ENCODE measurements at places on chromosomes 12 and 14.
A peak's percentile ranks its signal among the peaks of the same experiment; 100 is the strongest.

DNA sequence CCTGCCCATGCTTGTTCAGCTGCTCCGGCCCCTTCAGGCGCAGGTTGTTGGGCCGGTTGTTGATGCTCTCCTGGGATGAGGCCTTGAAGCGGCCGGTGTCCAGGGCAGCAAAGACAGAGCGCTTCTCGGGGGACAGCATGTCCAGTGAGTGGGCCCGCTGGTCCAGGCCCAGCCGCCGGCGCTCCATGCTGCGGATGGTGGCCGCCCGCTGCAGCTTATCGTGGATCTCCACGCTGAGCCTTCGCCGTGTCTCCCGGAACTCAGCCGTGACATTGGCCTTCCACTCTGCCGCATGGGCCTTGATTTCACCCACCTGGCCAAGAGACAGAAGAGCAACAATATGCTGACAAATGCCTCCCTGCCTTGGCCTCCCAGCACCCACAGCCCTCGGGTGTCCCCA lies 137.2 kb downstream of the KCNK10 start:
- DNase-seq, result no peak

DNA sequence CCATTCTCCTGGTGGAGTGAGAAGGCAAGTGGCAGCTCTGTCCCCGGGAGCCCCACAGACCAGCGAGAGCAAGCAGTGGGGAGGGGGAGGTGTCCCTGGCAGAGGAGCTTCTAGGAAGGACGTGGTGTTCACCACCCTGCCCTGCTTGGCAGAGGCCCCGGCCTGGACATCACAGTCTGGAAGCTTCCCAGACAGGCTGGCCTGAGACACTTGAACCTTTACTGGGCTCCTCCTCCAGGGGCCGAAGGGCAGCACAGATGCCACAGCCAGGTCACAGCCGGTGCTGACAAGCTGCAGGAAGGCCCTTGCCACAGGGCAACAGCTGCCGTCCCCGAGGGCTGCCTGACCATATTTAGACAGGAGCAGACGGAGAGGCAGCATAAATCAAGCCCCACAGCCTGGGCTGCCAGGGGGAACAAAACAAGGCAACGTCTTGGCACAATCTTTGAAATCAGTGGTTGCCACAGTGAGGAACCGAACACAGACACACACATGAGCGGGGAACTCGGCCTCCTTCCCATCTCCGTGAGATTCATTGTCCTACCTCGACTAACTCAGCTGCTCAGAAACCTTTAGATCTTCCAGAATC lies 28.5 kb downstream of the PRIMA1 start:
- no peak for DNase-seq

GRCh38 chr12:53941750-53942149 lies 3.1 kb downstream of the HOXC13 start:
- DNase-seq, result no peak

DNA sequence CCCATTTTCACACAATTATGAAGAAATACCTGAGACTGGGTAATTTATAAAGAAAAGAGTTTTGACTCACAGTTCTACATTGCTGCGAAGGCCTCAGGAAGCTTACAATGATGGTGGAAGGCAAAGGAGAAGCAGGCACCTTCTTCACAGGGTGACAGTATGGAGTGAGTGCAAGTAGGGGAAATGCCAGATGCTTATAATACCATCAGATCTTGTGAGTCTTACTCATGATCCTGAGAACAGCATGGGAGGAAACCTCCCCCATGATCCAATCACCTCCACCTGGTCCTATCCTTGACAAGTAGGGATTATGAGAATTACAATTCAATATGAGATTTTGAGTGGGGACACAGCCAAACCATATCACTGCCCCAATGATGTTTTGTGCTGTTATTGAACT lies 189.3 kb upstream of the CRY1 start:
- no peak for DNase-seq

DNA sequence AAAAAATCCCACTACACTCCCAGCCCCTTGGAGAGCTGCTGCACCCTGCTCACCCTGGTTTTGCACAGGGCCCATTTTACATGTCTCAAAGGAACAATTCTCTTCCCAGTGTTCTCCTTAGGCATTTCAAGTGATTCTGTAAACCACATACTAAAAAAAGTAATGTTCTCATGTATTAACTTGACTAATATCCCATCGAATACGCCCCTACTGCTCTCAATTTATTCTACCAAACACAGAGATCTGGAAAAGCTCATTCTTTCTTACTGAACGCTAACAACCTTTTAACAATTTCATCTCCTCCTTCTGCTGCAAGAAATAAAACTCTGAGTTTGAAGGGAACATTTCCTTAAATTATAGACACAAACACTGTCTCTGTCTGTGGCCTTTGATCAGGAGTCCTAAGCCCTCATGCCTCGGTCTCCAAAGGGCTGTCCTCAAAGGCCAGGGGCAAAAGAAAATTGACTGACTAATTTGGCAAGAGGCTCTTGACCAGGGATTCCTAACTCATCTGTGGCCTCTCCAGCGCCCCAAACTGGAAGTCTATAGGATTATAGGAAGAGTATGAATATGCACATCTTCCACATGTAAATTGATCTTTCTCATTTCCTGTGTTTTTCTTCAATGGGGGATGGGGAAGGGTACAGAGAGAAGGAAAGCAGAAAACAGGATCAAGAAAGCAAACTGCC lies 17.1 kb upstream of the TSPAN11 start:
- peak; percentile 36 for DNase-seq

GRCh38 chr14:76486251-76486743 lies 110.4 kb downstream of the ESRRB start:
- DNase-seq, result no peak

DNA sequence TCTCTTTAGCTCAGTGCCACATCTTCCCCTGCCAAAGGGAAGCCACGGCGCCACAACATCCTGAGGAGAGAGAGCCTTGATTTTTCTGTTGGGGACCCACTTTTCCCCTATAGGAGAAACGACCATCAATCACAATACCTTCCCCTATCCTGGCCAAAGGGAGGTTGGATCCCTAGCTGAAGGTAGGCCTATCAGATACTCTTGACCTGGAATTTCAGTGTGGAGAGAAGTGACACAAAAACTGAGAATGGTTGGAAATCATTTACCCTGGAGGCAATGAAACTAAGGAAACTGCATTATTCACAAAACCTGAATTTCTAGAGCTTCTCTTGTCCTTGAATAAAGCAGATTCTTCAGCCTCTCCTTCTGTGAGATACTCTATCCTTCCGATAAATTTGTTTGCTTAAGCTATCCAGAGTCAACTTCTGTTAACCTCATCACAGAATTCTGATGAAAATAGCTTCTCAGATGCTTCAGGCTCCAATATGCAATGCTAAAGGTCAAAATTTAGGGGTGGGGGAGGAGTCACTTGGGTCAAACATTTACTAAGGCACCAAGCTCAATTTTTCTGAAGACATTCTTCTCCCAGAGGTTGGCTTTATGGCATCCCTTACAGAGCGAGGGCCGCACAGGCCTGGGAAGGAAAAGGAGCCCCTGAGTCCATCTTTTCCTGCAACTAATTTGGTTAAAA lies 27.0 kb upstream of the DUSP6 start:
- no peak for DNase-seq

GRCh38 chr14:29851397-29851796 lies 76.2 kb downstream of the PRKD1 start:
- DNase-seq, result peak; percentile 13

DNA sequence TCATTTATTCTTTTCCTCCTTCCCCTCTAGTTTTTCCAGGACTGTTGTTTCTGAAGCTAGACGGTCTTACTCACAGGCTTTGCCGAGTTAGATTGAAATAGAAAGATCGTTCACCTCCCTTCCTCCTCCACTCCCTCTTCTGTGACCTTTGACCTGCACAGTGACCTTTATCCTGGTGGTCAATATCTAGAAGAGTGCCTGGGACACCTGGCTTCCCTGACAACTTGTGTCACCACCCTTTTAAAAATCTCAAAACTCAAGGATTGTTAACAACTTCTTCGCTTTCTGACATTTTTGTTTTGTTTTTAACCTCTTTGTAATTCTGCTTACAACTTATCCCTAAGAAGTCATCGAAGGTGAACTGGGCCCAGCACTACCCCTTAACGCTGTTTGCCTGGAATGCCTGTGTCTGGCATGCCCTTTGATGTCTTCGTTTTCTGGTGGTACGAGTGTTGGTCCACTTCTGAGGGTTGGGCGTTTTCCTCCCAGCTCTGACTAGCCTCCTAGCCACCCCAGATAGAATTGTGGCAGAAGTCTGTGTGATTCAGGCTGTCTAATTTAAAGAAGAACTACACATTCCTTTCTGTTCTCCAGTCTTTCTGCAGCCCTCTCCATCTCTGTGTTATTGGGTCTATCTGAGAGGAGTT lies 2.8 kb upstream of the KRT75 start:
- DNase-seq, result no peak

GRCh38 chr12:58046271-58046670 lies 104.9 kb downstream of the ATP23 start:
- peak; percentile 18 for DNase-seq

- no peak for DNase-seq
These were observed 167.2 kb upstream of the BMP4 start for GRCh38 chr14:54123841-54124240.

Measured in stromal cell of bone marrow (primary cell).